CD14-positive monocyte (primary cell): ENCODE measurements at places on chromosomes 11 and 22. TPM values are rescaled to one million over a fixed set of nuclear protein-coding genes. Genes with fewer than 3 reads are reported as not detected.

DNA sequence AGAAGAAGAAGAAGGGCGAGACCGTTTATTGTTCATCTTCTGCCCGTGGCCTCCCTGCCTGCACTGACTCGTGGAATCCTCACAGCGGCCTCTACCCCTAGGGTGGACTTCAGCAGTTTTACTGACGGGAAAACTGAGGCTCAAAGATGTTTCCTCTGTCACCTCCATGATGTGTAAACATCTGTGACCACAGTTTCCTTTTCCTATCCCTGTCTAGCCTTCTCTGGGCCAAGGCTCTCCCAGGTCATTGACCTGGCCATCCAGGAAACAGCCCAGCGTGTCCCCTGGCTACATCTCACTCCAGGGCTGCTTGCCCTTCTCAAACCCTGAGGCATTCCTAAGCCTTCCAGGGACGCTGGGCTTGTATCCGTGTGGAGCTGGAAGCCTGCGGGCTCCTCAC, 49.0 kb upstream of the GCAT start:
- DNase-seq: no peak

BRSK2 gene
- not detected for polyA plus RNA-seq

DNA sequence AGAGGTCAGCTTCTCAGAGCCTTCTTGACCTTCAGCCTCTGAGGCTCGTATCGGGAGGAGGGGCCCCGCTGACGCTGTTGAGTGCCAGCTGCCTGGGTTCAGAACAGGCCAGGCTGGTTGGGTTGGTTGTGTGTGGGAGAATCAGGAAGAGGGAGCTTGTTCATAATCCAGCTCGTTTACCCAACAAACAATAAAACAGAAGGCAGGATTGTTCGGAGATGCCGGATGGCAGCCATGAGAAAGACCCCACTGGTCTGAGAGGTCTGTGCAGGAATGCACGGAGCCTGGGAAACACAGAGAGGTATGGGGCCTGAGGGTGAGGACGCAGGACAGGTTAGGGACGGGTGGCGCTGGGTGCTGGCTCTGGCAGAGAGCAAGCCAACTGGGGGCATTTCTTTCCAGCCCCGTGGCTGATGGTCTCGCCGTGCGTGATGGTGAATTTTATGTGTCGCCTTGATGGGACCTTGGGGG, 31.6 kb upstream of the SHANK2 start:
- DNase-seq: no peak

- no peak for DNase-seq
Measured at GRCh38 chr22:24068717-24069297, 57.7 kb downstream of the CABIN1 start.

OR51E2 gene
- polyA plus RNA-seq: not detected

DNA sequence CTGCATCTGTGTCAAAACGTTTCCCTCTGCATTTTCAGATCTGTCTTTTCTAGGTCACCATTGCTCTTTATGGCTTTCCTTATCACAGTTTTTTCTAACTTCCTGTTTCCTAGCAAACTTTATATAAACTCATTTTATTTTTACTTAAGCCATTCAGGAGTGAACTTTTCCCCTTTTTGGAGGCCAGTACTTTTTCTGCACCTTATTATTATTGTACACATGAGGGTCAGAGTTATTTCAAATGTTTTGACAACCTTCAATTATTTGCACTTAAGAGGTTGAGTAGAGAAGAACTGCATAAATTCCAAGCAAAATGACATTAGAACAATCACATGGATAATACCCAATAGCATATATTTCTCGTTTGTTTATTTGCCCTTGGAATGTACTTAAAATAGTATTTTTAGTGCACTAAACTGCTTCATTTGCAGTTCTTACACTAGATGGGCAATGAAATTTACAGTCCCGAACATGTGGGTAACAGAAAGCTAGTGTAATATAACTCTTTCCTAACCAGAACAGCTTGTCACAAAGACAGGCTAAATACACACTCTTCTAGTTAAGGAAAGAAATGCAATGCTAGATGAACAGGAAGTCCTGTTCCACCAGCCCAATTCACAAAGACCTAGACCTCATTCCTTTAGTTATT, 79.5 kb downstream of the UBASH3B start:
- DNase-seq: no peak
